ENCODE measurements at places on chromosomes 1 and 21.

DNA sequence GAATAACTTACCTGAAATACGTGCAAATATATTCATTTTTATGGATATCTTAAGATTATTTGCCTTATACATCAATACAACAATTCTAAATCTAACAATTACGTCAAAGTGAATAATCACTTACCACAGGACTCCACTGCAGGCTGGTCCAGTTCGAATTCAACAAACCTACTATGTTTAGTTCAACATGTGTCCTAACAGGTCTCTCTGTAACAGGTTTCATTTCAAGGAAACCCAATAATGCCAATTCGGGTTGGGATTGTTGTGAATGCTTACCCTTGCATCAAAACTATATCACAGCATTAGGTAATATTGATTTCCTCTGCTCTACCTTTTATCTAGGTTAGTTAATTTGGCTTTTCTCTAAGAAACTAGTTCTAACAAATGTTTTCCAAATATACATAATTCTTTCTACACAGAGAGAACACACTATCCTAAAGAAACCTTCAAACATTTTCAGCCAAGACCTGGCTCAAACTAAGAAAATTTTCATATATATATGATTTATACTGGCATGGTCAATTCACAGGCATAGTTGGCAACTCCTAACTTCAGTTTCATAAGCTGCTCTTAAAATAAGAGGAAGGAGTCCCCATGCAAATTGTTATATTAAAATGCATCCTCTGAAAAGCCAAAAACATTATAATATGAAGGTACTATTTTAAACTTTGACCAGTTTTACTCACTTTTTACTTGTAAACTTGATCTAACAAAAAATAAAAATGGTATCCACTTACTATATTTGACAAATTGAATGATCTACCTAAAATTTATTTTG lies 4.5 kb downstream of the IVNS1ABP start:
- DNase-seq, result no peak

GRCh38 chr1:236724506-236724905 lies 38.2 kb downstream of the ACTN2 start:
- DNase-seq, result no peak

DNA sequence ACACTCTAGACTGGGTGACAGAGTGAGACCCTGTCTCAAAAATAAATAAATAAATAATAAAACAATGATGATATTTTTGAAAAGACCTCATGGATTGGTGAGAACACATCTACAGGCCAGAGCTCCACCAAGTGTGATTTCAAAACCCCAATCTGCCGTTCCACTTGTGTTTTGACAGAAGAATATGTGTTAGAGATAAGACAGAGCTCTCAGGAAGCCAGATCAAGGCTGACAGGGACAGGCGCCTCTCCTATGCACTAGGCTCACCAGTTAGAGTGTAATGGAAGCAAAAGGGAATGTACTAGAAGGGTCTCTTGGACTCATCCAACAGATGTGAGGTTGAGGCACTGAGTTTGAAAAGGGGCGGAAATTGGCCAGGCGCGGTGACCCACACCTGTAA lies 110.7 kb upstream of the ERRFI1 start:
- DNase-seq, result no peak

- DNase-seq, result no peak
Measured at GRCh38 chr1:46673749-46674182, 2.1 kb downstream of the TEX38 start.

GRCh38 chr1:18630511-18631495 lies at the start of gene PAX7:
TSS of gene PAX7 (plus strand) at chr1:18630846. CDS start at chr1:18631604, 758 bp downstream.
- DNase-seq, result no peak

- no peak for DNase-seq
Measured at GRCh38 chr1:84539972-84540371, 33.6 kb upstream of the GNG5 start.

GRCh38 chr1:244137276-244137675 lies 86.2 kb downstream of the ZBTB18 start:
- DNase-seq, result no peak

DNA sequence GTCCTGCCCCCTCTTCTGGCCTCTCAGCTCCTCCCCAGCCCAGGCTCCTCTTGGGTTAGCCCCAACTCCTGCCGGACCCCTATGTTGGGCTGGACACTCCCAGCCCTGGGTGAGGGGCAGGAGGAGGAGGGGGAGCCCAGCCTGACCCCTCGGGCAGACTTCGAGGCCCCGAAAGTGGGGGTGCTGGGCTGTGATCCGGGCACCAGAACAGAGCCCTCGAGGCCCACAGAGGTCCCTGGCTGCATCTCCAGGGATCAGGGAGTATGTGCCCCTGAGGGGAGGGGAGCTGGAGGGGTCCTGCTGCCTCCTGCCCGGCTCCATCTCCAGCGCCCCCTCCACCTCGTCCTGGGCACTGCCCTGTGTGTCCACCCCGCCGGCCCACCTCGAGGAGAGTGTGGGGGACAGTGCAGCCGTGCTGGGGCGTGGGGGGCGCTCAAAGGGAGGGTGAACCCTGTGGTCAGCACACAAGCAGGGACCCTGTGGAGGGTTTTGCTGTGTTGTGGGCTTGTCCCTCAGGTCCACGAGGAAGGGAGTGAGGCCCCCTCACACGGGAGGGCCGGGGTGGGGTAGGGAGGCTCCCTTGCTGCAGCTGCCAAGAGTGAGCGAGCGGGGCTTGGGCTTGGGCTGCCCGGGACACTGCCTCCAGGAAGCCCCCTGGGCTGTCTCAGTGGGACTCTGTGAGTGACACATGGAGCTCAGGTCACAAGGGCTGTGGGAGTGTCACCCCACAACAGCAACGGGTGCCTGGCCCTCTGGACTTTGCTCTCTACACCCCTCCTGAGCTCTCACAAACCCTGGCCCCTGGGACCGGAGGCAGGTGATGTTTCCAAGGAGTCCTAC lies 54.4 kb downstream of the COL18A1 start:
- no peak for DNase-seq

DNA sequence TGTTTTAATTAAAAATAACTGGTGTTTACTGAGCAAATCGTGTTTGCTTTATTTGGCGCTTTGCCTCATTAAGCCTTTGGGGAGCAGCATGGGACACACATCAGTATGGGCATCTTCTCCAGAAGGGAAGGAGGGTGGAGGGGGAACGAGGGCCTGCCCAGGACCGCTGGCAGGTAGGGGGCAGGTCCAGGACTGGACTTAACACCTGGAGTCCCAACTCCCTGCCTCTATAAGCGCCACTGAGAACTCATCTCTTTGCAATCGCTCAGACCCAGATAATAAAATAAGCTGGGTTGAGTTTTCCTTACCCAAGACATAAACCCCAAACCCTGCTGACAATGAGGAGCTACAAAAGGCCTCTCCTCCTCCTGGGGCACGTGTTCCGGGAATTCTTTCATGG lies 15.1 kb downstream of the ABCG1 start:
- no peak for DNase-seq

- DNase-seq, result peak; percentile 83
Measured at GRCh38 chr1:26126321-26127084, 14.9 kb downstream of the PDIK1L start.
